BJ (cell line): ENCODE measurements at places on chromosomes 12 and 14.

GRCh38 chr14:21991130-21991529 lies 317.5 kb upstream of the OR4E1 start:
- DNase-seq, result no peak

DNA sequence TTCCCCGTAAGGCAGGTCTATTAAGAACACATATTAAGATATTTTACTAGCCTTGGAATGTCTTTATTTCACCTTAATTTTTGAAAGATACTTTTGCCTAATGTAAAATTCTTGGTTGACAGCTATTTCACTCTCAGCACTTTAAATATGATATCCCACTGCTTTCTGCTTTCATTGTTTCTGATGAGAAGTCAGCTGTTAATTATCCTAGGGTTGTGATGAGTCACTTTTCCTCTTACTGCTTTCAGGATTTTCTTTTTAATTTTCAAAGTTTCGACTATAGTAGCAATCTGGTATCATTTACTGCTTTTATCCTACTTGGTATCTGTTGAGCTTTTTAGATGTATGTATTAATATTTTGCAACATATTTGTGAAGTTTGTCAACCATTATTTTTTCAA lies 578.9 kb upstream of the ATP2B1 start:
- DNase-seq, result no peak

- DNase-seq, result peak; percentile 94
Observed at GRCh38 chr14:53368711-53369201, 215.6 kb upstream of the DDHD1 start.

DNA sequence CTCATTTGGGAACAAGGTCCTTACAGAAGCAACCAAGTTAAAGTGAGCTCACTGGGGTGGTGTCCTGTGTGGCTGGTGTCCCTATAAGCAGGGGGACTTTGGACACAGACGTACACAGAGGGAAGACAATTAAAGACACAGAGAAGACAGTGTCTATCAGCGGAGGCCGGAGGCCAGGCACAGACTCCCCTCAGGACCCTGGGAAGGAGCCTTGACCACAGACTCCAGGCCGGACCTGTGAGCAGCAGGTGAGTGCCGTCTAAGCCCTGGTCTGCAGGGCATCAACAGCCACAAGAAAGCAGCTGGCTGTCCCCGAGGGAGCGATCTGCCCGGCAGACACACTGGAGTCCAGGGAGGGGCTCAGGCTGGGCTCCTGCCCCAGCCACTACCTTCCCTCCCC lies 219.1 kb upstream of the C14orf180 start:
- DNase-seq, result no peak

DNA sequence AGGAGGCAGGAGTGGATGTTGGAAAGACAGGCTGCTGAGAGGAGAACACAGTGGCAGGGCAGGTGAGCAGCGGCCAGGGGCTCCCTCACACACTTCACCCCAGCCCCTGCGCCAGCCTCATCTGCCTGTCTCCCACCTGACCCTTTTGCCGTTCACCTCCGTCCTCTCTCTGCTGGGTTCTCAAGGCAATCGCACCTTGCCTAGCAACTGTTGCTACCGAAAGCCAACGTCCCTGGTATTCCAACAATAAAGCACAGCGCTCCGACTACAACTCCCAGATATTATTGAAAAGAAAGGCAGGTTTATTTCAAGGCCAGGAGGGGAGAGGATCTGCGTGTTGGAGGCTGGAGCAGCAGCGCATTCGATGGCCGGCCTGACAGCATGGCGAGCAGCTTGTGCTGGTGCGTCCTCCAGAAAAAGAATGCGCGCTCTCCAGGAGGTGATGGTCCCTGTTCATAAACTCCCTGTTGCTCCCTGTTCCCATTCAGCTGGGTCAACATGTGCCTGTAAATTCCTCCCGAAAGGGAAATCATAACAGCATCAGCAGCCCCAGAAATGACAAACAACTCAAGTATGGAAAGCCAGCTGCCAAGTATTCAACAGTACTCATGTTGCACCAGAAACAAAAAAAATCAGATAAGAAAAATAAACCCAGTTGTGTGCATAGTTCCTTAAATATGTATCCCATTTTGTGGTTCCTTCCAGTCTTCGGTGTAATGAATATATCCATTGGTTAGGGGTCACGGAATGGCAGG lies 153.0 kb upstream of the DIO3 start:
- peak; percentile 87 for DNase-seq

GRCh38 chr14:70098250-70098809 lies 90.4 kb downstream of the SLC8A3 start:
- no peak for DNase-seq

DNA sequence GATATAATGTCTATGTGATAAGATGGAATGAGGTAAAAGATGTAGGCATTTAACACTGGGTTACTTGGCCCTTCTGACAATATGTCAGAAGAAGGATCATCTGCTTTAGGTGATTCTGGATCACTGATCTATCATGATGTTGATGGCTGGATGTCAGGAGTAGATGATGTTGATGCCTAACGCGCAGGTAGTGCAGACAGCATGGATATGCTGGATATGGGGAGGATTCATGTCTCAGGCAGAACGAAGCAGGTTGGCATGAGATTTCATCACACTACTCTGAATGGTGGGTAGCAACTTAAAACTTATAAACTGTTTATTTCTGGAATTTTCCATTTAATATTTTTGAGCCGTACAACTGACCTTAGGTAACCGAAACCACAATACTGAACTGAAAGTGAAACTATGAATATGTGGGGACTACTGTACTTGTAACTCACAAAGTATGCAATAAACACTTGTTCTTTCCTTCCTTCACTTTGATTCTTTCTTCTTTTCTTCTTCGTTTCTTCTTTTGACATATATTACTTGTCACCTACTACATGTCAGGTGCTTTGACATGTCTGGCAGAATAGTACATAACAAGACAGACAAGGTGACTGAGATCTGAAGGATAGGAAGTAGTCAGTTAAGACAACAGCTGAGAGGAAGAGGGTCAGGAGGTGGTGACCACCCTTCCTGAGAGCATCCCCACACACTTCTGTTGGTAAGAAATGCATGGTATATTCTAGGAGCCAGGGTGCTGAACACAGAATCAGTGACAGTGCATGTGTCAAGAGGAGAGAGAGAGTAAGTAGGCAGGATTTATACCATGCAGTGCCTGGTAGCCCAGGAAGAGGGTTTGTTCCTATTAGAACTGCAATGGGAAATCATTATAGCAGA lies 238.8 kb downstream of the PPFIA2 start:
- DNase-seq, result no peak
